Stimulated activated CD4-positive, alpha-beta T cell treated with anti-CD3 and anti-CD28 coated beads, Interleukin-15, amount 100 ng/mL, for 24 hours (primary cell): ENCODE measurements at places on chromosomes 12 and 14.

GRCh38 chr12:87157791-87158190 lies 871.4 kb downstream of the C12orf50 start:
- no peak for DNase-seq

GRCh38 chr12:1328391-1328790 lies 266.0 kb downstream of the FBXL14 start:
- DNase-seq, result no peak

GRCh38 chr14:97687944-97688630 lies 890.9 kb downstream of the VRK1 start:
- no peak for DNase-seq

DNA sequence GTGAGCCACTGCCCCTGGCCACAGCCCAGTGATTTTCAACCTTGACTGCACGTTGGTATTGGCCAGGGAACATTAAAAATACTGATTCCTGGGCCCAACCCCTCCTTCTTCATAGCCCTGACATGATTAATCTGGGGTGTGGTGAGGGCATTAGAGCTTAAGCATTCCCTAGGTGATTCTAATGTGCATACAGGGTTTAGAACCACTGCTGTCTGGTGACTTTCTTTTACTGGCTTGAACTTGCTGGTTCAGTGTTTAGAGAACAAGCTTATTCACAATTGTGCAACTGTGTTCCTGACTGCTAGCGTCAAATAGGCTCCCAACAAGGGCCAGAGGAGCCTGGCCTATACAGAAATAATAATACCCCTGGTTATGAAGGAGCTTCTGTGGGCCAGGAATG lies 488.8 kb upstream of the CCDC196 start:
- no peak for DNase-seq

DNA sequence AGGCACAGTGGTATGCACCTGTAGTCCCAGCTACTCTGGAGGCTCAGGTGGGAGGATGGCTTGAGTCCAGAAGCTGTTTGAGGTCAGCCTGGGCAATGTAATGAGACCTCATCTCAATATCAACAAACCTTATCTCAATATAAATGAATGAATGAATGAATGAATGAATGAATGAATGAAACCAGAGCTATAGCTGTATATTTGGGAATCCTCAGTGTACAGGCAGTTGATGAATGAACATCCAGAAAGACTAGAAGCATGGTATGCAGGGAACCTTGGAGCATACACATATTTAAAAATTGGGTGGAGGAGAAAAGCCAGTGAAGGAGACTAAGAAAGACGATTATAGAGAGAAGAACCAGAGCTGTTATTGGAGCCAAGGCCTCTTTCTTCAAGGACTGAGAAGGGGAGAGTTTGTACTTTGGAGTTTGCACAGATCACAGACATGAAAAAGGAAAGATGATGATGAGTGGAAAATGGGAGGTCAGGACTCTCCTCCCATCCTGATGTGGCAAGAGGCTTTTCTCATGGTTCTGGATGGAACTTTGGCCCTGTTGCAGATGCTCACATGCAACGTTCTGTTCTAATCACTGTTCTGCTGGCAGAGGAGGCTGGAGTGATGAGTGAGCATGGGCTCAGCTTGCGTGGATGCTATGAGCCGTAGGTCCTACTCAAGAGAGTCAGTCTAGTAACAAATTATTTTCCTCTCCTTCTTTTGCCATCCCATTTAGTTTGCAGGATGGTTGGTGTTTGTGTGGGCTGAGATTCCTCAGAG lies 114.4 kb downstream of the PRKCH start:
- no peak for DNase-seq

GRCh38 chr12:20420557-20420956 lies 52.2 kb downstream of the PDE3A start:
- no peak for DNase-seq

DNA sequence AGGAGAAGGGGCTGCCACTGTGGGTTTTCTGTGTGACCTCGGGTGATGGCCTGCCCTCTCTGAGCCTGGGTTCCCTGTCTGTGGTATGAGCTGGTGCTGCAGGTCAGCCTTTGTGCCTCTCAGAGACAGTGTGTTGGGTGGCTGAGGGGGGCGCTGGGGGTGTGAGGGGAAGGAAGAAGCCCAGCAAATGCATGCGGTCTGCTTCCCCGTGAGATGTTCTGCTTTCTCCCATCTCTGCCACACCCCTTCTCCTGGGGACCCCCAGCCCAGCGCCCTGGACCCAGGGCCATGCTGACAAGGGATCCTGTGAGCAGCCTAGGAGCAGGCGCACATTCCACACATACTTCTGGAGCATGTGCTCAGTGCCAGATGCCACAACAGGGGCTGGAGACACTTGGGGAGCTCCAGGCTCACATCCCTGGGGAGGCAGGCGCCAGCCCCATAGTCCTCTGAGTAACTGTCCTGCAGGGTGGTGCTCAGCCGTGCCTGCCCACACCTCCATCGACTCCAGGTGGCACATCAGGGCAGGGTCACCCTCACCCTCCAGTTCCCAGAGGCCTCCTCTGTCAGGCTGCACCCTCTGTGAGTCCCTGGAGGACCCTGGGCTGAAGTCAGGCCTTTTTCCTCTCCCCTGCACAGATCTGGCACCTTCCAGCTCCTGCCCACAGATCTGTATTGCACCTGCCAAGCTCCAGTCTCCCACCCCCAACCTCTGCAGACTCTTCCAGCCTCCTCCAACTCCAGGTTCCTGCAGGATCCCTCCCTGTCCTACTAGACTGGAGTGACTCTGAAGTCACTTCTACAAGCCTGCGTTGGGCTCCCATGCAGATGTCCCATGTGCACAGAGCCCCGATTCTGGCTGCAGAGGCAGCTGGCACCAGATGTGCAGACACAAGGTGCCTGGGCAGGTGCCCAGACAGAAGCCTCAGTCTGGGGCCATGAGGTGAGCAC lies 205.6 kb downstream of the KIF26A start:
- DNase-seq, result no peak

DNA sequence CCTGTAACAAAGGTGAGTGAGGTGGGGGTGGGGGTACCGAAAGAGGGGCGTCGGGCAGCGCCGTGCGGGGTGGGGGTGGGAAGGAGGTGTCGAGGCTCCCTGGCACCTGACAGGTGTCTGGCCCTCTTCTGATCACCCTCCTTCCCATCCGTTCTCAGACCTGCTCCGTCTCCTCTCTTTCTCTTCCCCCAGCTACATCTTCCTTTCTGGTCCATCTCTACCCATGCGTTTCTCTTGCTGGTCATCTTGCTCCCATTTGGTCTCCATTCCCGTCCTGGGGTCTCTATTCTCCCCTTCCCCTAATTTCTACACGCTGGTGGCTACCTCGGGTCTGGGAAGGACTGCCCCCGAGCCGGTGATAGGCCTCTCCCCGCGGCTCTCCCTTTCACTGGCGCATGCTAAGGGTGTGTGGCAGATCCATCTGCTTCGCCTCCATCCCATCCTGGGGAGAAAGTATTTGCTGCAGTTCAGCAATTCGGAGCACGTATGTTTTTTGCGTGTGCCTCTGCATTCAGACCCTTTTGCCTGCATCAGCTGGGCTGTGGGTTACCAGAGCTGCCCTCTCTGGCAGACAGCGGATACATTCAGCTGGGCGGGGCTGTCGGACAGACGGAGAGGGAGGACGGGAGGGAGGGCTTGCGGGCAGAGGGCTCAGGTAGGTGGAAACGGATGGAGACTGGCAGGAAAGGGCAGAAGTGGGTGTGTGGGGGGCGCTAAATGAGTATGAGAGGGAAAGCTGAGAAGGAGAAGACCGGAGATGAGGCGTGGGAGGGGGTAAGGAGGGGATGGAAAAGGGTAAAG lies 730 bp downstream of the CLSTN3 start:
- DNase-seq, result peak; percentile 71

DNA sequence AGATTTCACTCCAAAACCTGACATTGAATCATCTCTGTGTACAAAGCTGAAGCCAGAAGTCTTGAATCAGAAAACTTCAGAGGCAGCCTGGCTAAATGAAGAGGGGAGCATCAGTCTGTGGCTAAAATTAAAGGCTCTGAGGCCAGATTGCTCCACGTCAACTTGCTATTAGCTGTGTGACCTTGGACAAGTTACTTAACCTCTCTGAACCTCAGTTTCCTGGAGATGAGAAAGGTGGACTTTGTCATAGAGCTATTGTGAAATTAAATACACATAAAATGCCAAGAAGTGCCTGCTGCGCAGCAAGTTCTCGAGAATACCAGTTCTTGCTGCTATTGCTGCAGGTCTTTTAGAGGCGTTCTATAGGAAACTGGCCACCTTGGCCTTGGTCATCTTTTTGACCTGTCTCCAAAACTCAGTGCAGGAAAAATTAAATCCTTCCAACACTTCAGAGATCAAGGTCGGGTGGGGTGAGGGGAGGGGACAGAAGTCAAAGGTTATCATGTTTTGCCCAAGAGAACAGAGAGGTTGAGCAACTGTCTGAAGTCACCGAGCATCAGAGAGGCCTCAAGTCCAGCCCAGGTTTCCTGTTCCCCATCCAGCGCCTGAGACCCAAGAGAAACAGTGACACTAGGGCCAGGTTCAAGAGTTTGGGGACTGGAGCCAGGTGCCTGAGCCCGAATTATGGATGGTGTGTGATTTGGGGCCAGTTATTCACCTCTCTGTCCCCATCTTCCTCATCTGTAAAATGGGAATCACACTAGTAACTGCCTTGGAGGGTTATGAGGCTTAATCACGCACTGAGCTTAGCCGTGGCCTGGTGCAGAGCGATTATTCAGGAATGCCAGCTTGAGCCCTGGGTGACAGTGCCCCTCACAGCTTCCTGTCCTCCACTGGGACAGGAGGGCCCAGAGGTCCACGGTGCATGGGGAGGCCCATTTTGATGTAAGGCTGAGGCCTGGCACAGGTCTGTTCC lies 1.1 kb downstream of the SERPINA1 start:
- DNase-seq, result no peak

GRCh38 chr12:11652351-11653040 lies 3.0 kb downstream of the ETV6 start:
- peak; percentile 21 for DNase-seq

GRCh38 chr12:11704089-11704488 lies 54.6 kb downstream of the ETV6 start:
- no peak for DNase-seq

DNA sequence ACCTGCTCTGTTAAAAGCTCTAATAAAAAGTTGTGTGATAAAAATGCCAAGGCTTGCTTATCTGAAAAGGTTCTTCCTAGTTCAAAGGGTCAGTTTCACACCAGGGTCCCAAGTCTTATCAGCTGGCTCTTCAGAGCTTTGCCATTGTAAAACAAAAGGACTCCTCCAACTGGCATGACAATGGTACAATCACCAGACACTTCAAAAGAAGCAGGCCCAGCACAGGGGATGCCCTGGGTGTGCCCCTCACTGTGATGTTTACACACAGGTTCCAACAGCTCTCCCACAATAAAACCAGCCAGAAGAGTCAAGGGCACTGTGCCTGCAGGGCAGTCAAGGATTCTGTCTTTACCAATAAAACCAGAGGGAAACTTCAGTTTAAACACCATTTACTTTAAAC lies 78.7 kb downstream of the PRICKLE1 start:
- DNase-seq, result no peak

GRCh38 chr12:91910871-91911388 lies 234.7 kb downstream of the BTG1 start:
- DNase-seq, result no peak
